ENCODE measurements at places on chromosomes 2 and 18. TPM values are rescaled to one million over a fixed set of nuclear protein-coding genes. Genes with fewer than 3 reads are reported as not detected.

GRCh38 chr2:219099329-219099728, 38.6 kb upstream of the IHH start:
- no peak for DNase-seq

- no peak for DNase-seq
These were observed 211.4 kb downstream of the TTC32 start for GRCh38 chr2:19690429-19690828.

DNA sequence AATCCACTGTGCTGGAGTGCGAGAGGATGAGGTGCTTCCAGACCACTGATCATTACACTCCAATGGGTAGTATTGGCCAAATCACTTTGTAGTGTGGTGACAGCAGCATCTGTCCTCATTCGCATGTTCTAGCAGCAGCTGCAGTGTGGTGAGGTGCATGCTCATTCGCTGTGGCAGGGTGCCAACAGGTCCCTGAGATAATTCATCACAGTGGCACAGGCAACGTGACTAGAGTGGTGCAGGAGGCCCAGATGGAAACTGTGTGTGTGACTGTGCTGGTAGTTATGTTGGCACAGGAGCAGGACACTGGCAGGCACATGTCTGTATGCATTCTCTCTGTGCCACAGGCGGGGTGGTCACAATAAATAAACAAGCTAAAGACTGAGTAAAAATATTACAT, 329.5 kb upstream of the SYT4 start:
- no peak for DNase-seq

GRCh38 chr2:148802448-148803220, 72.4 kb upstream of the KIF5C start:
- no peak for DNase-seq

DNA sequence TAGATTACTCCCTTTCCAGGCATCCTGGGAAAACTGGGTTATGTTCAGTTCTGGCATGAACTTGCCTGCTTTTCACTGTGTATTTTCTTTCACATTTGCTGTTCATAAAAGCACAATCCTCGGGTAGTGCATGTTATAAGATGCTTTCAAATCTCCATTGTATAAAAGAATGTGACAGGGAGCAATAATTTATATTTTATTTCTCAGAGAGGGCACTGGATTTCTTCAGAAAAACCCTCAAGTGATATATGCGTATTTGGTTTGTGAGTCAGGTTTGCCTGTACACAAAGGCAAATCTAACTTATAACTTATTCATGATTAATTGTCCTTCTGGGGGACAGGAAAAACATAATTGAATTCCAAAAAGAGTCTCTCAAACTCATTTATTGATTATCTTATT, 440.7 kb upstream of the MMADHC start:
- no peak for DNase-seq

MFSD2B gene
- 0.40 TPM for total RNA-seq
